ENCODE measurements at places on chromosomes 5 and 9. TPM values are rescaled to one million over a fixed set of nuclear protein-coding genes. Genes with fewer than 3 reads are reported as not detected.

GRCh38 chr9:14277244-14277643 is 36.7 kb downstream of the NFIB start:
- no peak for DNase-seq

DNA sequence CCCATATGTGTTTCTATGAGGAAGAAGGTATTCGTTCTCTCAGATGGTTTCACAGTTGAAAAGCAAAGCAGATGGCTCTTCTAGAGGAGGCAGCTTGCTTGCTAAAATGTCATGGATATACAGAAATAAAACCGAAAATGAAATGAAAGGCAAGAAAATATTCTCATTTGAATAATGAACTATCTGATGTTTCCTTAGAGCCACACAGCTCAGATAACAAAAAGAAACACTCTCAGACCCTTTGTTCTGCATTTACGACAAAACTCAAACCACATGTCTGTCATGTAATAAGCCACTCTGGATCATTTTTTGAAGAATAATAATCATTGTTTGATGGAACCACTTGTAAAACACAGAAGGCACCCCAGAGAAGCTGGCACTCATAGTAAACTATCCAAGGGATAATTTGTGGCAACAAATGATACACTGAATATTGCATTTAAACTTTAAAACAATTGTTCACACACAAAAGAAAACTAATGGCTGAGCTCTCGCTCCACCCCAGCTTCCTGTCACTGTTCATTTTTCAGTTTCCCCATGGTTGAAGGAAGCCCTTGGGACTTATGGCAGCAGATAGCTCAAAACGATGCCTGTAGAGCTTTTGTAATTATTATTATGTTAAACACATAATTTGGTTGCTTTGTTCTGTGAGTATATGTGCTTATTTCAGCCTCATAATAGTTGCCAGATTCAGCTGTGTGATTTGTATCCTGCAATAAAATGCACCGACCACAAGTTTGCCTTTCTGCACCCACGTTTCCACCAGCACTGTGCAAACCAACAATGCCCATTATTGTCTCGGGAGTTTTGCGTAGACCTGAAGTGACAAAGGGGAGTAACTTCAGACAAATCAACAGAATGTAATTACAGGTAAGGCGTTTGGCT is 256.0 kb downstream of the TMEM167A start:
- no peak for DNase-seq

DNA sequence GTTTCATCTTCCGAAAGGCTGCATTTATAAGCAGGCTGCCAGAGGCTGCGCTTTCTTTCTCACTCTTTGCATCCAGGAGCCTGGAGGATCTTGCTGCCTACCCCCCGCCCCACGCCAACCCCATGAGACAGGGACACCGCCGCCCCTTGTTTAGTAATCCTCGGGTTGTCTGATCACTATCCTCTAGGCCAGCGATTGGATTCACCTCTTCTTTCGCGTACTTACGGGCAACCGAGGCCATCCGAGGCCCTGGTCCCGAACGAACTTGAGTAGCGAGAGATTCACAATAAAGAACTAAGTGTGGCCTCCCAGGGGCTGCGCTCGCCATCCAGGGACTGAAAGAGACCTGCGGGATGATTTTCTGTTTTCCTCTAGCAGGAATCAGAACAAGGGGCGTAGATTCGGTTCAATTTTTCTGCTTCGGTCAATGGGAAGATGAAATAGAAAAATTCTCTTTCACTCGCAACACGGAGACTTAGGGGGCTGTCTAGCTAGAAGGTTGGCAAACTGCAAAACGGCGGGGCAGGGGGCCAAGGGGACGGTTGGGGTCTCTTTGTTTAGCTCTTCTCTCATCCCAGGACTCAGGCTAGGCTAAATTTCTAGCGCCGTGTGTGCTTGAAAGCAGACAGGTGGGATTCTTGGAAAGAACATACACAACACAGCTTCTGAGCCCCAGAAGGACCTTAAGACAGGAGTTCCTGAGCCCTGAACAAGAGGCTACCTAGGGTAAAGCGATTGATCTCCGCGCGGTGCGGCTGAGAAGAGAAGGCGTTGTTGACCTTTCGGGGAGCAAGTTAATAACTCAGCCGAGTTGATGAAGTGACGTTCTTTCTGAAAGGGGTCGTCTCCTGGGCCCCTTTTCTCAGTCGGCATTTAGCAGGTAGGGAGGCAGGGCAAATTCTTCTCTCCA is 5.8 kb upstream of the ISL1 start:
- DNase-seq = no peak

- no peak for DNase-seq
These were observed 4.1 kb downstream of the RPL35 start for GRCh38 chr9:124857533-124858162.

DNA sequence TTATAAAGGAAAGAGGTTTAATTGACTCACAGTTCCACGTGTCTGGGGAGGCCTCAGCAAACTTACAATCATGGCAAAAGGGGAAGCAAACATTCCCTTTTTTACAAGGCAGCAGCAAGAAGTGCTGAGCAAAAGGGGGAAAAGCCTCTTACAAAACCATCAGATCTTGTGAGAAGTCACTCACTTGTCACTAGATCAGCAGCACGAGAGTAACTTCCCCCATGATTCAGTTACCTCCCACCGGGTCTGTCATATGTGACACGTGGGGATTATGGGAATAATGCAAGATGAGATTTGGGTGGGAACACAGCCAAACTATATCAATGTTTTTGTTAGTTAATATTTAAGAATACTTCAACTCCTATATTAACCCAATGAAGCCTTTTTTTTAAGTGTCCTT is 275.2 kb upstream of the CDH9 start:
- no peak for DNase-seq

DNA sequence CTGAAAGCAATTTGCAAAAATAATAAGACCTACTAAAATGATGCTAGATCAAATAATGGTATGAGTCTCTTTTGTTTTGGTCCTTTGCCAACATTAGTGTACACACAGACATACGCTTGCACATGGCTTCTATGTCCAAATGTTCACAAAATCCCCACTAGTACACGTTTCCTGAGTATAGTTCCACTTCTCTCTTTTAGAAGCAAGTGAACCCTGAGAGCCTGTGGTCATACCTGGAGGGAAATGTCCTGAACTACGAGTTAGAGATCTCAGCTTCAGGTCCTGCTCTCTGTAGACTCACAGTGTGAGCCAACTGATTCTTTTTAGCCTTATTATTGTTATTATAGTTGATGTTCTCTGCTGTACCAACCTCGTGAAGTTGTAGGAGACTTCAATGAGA is 47.3 kb upstream of the ACTBL2 start:
- DNase-seq = no peak

GRCh38 chr9:102439583-102439982 is 555.5 kb upstream of the CYLC2 start:
- no peak for DNase-seq

DNA sequence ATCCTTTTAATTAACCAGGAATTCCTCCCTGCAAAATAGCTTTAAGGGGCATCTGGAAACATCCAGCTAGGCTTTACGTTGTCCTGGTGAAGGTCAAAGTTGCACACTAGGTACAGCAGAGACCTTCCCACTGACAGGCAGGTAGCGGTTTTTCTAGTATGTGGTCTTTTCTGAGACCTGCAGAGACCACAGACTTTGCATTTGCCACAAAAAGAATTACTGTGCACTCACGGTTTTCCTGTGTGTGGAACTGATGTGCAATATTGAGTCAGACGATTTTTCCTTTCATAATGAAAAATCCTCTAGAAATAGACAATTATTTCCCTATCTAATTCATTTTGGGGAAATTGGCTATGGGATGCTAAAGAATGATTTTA is 417.0 kb upstream of the ADAMTSL1 start:
- no peak for DNase-seq

GRCh38 chr9:26504057-26504456 is 388.5 kb downstream of the CAAP1 start:
- DNase-seq = no peak

- no peak for DNase-seq
These were observed 123.8 kb downstream of the NR3C1 start for GRCh38 chr5:143279698-143280097.

GRCh38 chr9:14690948-14691730 is 2.1 kb downstream of the ZDHHC21 start:
- DNase-seq = no peak

DNA sequence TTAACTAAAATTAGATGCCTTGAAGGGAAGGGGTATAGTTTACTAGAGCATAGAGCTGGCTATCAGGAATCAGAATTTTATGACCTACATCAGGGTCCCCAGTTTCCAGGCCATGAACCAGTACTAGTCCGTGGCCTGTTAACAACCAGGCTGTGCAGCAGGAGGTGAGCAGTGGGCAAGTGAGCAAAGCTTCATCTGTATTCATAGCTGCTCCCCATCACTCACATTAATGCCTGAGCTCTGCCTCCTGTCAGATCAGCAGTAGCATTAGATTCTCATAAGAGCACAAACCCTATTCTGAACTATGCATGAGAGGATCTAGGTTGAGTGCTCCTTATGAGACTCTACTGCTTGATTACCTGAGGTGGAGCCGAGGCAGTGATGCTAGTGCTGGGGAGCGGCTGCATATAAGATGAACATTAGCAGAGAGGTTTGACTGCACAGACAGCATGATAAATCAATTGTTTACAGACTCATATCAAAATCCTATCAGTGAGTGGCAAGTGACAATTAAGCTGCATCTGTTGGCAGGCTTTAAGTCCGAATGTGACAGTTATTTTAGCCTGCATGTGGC is 44.6 kb downstream of the TAF11L14 start:
- DNase-seq = no peak

DNA sequence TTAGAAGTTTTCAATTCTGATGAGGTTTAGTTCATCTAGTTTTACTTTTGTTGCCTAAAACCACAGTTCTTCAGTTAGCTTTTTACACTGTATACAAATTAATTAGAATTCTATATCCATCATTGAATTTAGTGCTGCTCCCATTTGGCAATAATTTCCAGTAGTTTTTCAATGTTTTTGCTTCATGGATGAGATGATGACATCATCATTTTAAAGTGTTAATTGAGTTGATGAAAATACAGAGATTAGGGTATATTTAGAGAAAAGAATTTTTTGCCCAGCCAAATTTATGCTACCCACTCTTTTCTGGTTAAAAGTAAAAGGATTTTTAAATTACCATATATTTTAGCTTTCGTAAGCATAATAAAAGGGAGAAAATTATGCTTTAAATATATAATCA is 323.8 kb downstream of the TMEM167A start:
- DNase-seq = no peak

GRCh38 chr5:137938751-137939143 is 49.5 kb downstream of the PKD2L2 start:
- DNase-seq = no peak

GRCh38 chr9:128910906-128911305 is 9.9 kb upstream of the PHYHD1 start:
- DNase-seq = no peak

DNA sequence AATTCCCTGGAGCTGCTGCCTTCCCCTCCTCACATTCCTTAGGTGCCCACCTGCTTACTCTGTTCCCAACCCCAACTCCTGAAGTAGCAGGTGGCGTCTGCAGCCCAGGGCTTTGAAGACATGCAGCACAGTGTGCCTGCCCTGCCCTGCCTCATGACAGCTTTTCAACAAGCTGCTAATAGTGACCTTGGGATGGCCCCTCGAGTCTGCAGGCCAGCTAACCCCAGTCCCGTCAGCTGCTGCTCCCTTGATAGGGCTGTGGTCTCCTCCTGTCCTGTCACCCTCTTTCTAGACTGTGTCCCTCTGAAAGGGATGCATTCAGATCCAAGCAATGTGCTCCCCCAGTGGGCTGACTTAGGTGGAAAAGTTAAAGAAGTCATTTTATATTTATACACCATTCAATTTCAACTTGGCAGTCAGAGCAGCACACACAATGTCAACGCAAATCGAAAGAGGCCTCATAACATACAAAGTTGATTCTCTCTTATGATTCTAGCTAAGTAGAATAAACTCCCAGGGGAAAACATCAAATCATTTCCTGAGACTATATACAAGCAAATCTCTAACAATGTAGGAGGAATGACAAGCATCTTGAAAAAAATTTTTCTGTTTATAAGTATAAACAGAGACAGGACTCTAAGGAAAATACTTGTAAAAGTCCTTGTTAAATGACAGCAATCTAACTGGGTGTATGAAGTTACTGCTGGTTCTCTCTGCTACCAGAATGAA is 37.9 kb downstream of the ADRB2 start:
- DNase-seq = no peak

- no peak for DNase-seq
These were observed 129.7 kb downstream of the CEMIP2 start for GRCh38 chr9:71638627-71639026.

GRCh38 chr9:119020730-119021333 is 348.4 kb downstream of the BRINP1 start:
- no peak for DNase-seq

GRCh38 chr9:130419521-130420035 is 25.2 kb upstream of the ASS1 start:
- DNase-seq = no peak

GRCh38 chr5:169146158-169146557 is 154.8 kb downstream of the SLIT3 start:
- DNase-seq = no peak

- DNase-seq = no peak
These were observed 1.3 kb upstream of the CACNA1B start for GRCh38 chr9:137876269-137876668.

GRCh38 chr9:76817489-76817888 is 53.3 kb downstream of the PCA3 start:
- no peak for DNase-seq

DNA sequence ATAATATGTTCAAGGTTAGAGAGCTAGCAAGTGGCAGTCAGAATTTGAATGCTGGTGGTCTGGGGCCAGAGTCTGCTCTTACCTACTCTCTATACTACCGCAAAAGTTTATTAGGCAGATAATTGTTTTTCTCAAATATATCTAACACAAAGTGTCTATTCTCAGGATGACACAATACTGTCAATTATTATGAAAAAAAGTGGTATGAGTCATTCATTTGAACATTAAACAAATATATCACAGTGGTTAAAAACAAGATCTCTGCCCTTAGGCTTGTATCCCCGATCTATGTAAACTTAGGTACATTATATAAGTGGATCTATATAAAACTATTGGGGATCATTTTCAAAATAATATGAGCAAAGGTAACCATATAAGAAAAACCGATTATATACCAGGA is 354.9 kb downstream of the CETN3 start:
- no peak for DNase-seq

GRCh38 chr9:111970827-111971226 is 74.2 kb downstream of the UGCG start:
- no peak for DNase-seq

Gene FOXD4L6
- 0.36 TPM for total RNA-seq

Gene SLC36A2
- total RNA-seq = not detected

Gene RFESD
- total RNA-seq = 4.0 TPM

Gene SPINK4
- not detected for total RNA-seq

Gene RPL37
- 1,050 TPM for total RNA-seq

Gene SLC46A2
- total RNA-seq = 0.73 TPM

Gene PCDHA1
- total RNA-seq = 7.5 TPM

Gene ARL14EPL
- not detected for total RNA-seq

Gene IL3
- total RNA-seq = not detected

Measured in cerebellum (tissue), 4 donors.